ENCODE measurements at places on chromosomes 1 and 21.
A peak's percentile ranks its signal among the peaks of the same experiment; 100 is the strongest.

DNA sequence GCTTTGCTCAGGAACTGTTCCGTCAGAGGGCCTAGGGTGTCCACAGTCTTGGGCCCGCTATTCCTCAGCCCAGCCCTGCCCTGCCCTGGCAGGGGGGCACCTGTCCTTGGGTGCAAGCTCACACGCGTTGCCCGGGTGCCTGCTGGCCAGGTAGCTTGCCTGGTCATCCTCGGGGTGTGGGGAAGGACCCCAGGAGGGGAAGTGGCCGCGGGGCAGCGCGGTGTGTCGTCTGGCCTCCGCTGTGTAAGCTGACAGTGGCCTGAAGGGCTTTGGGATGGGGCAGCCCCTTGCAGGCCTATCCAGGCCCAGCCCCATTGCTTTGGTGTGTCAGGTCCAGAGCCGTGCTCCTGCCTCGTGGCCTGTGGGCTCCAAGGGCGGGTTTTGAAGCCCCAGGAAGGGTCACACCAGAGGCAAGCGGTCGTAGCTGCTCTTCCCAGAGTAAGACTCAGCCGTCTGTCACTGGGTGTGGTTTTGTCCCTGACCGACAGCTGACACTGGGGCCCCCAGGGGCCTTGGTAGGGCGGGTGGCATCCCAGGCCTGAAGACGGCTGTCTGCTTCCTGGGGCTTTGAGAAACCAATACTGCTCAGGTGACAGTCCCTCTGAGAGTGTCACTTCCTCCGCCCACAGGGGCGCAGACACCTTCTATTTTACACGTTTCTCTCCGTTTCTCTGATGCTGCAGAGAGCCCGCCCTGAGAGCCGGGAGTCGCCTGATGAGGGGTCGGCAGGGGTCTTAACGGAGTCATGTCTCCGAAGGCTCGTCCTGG lies 72.1 kb downstream of the SKI start:
- DNase-seq = no peak

- peak; percentile 31 for DNase-seq
Measured at GRCh38 chr21:15121655-15122120, 56.9 kb upstream of the NRIP1 start.

GRCh38 chr1:44213222-44214112 lies at the start of gene DMAP1:
DMAP1 (plus strand) TSS chr1:44213471; CDS start chr1:44213754, 283 bp downstream.
- DNase-seq = peak; percentile 87

DNA sequence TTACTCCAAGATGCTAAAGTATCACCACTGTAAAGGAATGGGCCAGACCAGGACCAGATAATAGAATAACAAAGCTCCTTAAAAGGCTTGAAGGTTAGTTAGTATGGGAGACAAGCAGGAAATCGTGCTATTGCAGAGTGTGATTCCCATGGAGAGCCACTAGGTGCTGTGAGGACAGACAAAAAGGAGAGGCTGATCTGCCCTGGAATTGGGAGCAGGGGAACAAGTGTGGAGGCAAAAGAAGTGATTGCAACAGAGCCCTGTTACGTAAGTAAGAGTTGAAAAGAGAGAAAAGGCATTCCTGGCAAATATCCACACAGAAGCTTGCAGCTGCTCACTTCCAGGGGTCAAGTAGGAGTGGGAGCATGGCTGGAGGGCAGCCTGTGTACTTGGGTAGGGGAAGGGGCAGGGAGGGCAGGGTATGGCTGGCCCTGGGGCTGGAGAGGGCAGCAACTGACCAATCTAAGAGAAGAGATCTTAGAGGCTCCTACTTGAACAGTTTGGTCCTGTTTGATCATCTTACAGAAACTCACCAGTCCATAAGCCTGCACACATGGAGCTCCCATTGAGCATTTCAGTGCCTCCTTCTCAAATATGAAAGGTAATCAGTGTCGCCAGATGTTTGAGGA lies 207.7 kb upstream of the GJB5 start:
- peak; percentile 3 for DNase-seq

DNA sequence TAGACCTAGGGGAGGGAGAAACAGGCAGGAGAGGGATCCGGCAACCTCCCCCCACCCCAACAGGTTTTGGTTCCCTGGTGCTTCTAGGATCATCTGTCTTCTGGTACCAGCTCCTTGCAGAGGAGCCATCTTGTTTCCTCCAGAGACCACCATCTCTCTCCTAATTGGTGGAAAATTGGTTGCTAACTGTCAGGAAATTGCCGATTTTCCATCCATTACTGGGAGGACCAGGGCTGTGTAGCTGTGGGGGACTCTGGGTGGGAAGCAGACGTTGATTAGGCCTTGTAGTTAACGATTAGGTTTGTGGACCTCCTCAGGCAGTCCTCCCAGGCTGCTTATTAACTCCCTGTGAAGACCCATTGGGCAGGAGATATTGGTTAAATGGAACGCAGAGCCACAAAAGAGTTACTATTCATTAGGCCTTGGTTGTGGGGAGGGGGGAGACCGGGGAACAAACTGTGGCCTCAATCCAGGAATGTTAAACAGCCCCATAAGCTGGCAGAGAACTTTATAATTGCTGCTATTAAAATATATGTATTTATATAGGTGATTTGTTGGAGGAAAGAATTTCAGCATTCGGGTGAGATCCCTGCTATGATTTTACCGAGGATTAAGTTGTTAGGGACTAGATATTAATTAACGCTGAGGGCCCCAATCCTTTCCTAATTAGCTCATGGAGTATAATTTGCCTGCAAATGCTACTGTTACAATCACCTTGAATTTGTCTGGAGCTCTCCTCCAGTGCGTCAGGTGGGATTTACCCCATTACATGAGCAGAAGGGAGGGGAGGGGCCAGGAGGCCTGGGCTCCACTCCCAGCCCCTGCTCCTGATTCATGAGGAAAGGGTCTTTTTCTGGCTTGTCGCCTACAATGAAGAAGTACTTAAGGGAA lies 61.2 kb upstream of the TRABD2B start:
- DNase-seq = no peak

GRCh38 chr1:244356376-244356775 lies 95.3 kb downstream of the ADSS2 start:
- DNase-seq = peak; percentile 65

DNA sequence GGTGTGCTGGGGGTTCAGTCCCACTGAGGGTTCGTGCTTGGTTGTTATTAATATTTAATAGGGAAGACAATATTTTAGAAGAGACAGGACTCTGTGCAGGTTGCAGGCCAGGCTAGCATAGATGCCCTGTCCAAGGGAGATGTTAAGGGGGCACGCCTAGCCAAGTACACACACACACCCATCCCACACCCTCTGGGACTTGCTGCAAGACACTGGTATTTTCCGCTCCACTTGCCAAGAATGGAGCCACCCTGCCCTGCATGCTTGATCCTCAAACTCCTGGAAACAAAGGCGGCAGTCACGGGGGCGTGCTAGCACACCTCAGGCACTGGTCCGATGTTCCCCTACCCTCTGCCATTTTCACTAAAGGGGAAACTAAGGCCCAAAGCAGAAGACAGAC lies 99.1 kb downstream of the MRPL37 start:
- peak; percentile 39 for DNase-seq

DNA sequence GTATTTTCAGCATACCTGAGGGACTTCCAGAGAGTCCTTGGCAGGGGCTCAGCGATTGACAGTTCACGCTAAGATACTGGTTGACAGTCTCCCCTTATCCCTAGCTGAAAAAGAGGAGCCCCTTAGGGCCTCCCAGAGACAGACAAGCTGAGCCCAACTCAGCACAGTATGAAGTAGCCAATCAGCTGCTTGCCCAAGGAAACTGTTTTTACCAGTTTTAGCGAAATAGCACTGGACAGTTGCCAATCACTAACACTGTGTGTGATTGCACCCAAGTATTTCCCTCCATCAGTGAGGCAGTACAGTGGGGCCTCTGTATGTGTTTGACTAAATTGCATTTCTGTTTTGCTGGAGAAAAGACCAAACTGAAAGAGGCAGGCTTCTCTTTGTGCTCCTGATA lies 27.0 kb downstream of the KHDRBS1 start:
- no peak for DNase-seq

DNA sequence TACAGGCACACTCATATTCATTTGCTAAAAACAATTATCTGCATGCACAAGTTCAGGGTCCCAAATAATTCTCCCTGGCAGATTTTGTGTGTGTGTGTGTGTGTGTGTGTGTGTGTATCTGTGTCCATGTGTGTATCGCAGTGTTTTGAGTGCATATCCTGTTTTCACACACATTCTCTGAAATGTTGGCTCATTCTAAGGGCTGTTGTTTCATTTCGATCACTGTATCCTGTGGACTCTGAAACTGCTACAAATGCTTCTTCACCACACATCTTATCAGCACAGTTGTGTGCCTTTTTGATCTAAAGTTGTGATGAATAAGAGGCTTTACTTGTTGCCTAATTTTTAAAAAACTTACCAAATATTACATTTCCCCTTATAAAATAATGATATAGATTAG lies 34.6 kb downstream of the NR5A2 start:
- DNase-seq = no peak

- DNase-seq = peak; percentile 48
Measured at GRCh38 chr1:156540955-156541354, 31.4 kb downstream of the IQGAP3 start.

- DNase-seq = no peak
Measured at GRCh38 chr1:119879510-119880434, 16.5 kb downstream of the ADAM30 start.

DNA sequence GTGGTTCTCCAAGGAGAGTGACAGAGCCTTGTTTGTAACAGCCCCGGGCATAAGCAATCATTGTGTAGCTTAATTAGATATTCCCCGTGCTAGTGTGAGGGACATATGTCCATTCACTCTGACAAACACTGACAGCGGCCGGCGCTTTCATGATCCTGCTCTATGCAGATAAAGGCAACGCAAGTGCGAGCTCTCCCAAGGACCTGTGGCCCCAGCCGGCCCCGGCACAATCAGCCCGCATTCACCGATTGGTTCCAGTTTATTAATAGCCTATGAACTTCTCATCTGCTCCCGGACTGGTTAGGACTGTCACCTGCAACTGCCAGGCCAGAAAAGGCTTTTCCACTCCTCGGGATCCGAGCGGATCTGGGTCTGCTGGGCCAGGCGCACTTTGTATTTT lies 18.0 kb upstream of the OLIG1 start:
- no peak for DNase-seq

DNA sequence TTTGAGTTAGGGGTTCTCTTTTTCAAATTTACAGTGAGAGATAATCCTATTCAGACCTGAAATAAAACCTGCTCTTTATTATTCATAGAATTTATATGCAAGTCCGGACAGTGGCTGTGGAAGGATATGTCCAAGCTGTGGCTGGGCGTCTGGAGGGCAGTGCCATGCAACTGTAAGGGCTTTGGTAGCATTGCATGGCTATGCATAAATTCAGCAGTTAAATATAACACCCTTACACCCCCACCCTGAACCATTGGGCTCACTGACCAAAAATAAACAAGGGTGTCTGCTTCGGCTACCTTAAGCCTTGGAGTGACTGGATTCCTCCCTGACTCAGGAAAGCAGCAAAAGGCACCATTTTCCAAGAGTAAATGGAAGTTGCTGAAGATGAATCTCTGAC lies 5.4 kb downstream of the CHTOP start:
- DNase-seq = no peak

GRCh38 chr21:33847588-33848248 lies 67.9 kb downstream of the ATP5PO start:
- DNase-seq = no peak

DNA sequence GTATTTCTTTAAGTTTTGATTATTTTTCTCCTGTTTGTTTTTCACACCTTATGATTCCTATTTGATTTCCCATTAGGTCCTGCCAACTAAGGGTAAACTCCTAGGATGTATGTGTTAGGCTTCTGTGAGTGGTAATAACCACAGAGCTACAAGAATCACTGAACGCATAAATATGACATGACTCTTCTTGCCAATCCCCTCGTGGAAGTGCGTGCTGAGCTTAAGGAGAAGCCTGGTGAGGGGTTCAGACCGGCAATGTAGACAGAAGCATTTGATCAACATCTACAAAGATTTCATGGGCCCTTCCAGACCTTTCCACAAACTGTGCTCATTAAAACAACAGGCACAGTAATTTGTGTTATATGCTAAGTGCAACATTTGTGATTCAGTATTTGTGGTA lies 273.8 kb upstream of the SNX7 start:
- DNase-seq = no peak

- DNase-seq = peak; percentile 75
Measured at GRCh38 chr21:42381347-42381984, 14.4 kb downstream of the TMPRSS3 start.

DNA sequence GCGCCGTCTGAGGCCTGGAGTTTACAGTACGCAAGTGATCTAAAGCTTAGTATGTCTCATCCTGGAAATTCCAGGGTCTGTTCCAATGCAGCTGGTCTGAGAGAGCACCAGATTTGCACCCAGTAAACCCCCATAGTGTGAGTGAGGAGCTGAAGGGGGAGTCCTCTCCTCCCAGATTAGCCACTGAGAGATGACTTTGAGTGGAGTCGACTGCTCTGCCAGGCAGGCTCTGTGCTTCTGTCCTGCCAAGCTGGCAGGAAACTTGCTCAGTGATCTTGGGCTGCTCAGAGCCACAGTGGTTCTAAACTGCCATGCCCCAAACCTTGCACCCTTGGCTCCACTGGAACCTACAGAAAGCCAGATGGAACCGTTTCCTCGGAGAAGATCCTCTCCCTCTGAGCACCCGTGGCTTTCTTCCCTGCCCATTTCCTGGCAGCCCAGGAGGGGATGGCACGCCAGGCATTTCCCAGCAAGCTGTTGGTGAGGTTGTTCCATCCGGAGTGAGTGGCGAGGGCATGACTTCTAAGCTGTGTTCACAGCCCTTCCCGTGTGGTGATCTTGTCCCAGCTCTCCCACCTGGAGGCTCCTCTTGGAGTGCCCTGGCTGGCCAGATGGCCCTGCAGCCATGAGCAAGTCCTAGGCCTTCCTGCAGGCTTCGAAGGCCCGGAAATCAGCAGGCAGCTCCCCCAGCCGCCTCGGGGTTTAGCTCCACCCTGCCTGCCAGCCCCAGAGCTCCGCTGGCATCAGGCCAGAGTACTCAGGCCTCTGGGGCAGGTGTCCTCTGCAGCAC lies 125.9 kb upstream of the VAMP3 start:
- peak; percentile 86 for DNase-seq

DNA sequence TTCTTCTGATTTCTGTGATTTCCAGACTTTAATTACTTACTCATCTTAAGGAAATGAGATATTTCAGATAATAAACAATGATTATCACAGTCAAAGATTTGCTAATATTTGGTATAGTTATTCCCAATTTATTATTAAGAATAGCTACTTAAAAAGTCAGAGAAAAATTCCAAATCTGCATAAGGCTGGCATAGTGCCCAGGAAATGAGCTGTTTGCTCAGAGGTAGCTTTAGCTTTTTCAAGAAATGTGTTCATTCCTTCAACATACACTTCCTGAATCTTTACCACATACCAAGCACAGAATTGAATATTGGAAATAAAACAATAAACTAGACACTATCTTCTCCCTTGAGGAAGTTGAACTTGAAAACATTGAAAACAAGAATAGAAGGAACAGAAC lies 44.3 kb upstream of the KCNK1 start:
- peak; percentile 13 for DNase-seq

- peak; percentile 83 for DNase-seq
Measured at GRCh38 chr1:15027515-15027986, 126.0 kb upstream of the TMEM51 start.

- no peak for DNase-seq
Measured at GRCh38 chr1:101363891-101364318, 127.1 kb downstream of the S1PR1 start.

All from kidney tubule cell (primary cell).